ENCODE measurements at places on chromosomes 16 and 17.

GRCh38 chr16:29860218-29860617 lies 2.8 kb downstream of the CDIPT start:
- no peak for DNase-seq

GRCh38 chr16:8818504-8819270 lies 21.0 kb downstream of the PMM2 start:
- no peak for DNase-seq

- DNase-seq, result no peak
Measured at GRCh38 chr17:2978116-2978515, 85.3 kb downstream of the OR1D5 start.

- no peak for DNase-seq
Measured at GRCh38 chr17:36899250-36900159, 37.8 kb upstream of the LHX1 start.

DNA sequence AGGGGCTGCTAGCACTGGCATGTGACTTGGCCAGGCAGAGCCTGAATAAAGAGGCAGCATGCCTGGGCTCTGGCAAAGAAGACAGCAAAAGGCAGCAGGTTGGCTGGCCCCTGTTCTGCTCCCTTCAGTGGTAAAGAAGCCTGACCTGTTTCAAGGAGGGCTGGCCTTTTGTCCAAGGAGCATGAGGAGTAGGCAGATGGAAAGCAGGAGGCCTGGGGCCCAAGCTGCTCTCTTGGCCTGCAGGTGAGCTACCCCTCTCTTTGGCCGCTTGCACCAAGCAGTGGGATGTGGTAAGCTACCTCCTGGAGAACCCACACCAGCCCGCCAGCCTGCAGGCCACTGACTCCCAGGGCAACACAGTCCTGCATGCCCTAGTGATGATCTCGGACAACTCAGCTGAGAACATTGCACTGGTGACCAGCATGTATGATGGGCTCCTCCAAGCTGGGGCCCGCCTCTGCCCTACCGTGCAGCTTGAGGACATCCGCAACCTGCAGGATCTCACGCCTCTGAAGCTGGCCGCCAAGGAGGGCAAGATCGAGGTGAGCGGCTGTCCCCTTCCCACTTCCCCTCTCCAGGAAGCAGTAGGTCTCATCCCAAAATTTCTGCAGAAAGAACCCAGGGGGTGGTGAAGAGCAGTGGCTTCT lies 8.0 kb downstream of the TRPV2 start:
- DNase-seq, result no peak

DNA sequence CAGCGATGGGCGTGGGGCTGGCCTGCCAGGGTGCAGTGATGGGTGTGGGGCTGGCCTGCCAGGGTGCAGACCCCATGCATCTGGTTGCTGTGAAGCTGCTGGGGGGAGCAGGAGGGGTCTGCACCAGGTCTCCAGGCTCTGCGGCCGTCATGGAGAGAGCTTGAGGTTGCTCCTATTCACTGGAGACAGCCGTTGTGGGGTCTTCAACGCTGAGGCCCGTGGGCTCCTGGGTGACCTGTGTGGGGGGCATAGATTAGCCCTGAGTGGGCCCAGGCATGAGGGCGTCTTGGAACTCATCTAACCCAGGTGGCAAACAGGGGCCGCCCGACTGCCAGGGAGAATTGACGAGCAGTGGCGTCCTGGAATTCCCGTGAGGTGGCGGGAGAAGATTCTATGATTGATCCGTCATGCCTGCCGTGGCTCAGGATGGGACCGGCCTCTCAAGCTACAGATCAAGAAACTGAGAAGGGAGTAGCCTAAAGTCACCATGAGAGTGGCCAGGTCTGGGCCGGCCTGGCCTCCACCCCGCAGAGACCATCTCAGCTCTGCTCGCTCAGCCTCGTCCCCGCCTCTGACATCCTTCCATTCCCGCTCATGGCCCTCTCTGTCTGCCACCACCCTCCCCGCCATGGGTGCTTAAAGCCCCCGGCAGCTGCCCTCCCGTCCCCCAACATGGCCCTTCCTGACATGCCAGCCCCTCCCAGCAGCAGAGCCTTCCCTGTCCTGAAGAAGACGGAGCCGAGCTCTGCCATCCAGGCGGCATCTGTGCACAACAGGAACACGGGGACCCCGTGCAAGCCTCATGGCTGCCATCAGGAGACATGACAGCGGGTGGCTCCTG lies 50.7 kb upstream of the ACSF3 start:
- no peak for DNase-seq

DNA sequence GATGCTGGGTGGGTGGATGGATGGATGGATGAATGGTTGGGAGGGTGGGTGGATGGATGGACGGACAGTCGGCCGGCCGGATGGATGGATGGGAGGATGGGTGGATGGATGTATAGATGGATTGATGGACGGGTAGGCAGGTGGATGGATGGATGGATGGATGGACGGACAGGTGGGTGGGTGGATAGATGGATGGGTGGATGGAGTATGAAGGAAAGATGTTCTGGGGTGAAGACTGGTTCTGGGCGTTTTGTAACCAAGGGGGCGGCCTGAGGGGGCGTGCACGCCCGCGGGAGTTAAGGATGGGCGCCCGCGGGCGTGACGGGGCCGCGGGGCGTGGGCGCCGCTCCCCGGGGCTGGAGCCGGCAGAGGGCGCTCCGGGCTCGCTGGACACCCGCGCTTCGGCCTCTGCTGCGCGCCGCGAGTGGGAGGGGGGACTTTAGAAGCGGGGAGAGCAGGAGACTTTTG lies at the start of gene NECAB2:
Gene NECAB2, plus strand, starts transcription at position 407 of the 468 bp plus-strand sequence. CDS start 405 bp downstream, outside the sequence.
- DNase-seq, result no peak

DNA sequence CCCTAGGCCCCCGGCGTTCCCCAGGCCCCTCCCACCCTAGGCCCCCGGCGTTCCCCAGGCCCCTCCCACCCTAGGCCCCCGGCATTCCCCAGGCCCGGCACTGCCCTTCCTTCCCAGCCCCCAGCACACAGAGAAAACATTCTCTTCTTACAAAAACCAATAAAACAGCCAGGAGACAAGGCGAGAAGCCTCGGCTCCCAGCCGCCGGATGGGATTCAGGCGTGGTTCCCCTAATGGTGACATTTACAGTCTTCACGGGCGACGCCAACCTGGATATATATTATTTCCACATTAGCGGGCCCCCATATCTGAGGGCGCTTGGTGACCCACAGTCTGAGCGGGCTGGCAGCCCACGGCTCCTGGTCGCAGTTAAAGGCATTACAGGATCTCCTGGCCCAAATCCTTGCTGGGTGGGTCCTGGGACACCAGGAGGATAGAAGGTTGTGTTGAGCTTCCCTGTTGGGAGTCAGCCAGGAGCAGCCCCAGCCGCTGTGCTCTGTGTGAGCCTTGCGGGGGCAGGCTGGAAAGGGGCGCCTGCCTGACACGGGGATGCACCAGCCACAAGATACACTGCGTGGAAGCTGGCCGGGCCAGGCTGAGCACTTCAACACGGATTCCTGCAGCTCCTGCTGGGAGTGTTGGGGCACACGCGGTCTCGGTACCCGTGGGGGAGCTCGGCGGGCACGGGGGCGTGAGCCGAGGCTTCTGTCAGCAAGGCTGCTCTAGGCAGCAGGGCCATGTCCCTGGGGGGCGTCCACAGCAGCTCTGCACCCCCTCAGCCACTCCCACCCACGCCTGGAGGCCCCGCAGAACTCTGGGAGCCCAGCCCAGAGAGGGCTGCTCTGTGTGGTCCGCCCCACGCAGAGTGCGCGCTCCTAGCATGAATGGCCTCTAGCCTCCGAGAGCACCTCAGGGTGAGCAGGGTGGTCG lies 83.7 kb downstream of the LMF1 start:
- DNase-seq, result no peak

- no peak for DNase-seq
Measured at GRCh38 chr16:69747115-69747514, 7.6 kb downstream of the NOB1 start.

DNA sequence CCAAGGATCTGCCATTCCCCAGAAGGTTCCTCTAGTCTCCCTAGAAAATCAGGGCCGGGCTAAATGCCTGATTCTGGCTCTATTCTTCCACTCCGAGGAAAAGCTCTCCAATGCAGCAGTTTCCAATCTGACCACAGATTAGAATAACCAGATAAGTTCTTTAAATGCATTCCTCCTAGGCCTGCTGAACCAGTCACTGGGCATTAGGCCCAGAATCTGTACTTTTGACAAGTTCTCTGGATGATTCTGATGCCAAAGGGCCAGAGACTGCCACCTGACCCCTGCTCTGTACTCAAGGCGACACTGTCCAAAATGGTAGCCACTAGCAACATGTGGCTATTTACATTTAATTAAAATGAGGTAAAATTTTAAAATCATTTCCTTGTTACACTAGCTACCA lies 22.3 kb downstream of the MAP3K14 start:
- DNase-seq, result no peak

- peak; percentile 80 for DNase-seq
Measured at GRCh38 chr17:76240461-76241203, at the start of gene RNF157. TSS of gene RNF157 (minus strand) at chr17:76240493. CDS start at chr17:76240240, 253 bp downstream.

DNA sequence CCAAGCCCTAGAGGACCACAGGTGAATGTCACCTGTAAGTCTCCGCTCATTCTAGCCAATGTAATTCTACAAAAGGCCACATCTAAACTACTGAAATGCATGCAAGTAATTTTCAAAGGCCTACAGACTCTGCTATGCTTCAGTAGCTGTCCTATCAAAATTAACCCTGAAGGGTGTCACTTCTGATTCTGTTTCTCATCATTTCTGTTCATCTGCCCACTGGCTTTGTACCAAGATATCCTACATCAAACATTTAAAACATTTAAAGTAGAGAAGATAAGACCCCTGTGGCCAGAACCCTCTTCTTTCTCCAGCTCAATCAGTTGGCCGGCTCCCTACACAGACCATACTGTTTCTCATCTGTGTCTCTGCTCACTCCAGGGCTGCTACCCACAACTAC lies 21.5 kb downstream of the PHF12 start:
- no peak for DNase-seq
